ENCODE measurements at places on chromosomes 4 and X.
A peak's percentile ranks its signal among the peaks of the same experiment; 100 is the strongest.

GRCh38 chr4:155248002-155248896 is 39.8 kb downstream of the NPY2R start:
- DNase-seq: no peak

DNA sequence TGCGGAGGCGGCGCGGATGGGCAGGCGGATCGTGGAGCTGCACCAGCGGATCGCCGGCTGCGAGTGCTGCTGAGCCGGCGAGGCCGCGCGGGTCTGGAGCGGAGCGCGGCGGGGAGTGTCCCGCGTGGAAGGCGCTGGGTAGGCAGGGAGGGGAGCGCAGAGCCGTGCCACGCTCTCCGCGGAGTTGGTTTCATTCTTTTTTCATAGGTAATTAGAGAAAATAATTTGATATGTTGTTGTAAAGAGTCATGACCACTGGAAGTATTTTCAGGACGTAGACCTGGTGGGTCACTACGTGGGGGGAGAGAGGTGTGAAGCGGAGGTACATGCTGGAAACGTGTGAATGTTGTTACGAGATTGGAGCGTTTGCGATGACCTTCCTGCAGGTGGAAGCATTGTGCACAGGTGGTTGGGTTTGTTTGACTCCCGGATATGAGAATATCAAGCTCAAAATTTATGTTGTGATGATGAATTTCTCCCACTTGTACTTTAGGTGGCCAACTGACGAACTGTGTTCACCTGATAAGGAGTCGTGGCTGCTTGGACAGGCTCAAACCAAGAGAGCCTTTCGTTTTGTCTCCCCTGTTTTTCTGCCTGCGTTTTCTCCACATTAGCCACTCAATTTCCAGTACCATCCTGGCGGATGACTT is 19.1 kb upstream of the S100P start:
- no peak for DNase-seq

GRCh38 chr4:3491681-3492405 is 28.7 kb downstream of the DOK7 start:
- no peak for DNase-seq

- DNase-seq: no peak
These were observed 50.0 kb downstream of the GALNT7 start for GRCh38 chr4:173218411-173219125.

DNA sequence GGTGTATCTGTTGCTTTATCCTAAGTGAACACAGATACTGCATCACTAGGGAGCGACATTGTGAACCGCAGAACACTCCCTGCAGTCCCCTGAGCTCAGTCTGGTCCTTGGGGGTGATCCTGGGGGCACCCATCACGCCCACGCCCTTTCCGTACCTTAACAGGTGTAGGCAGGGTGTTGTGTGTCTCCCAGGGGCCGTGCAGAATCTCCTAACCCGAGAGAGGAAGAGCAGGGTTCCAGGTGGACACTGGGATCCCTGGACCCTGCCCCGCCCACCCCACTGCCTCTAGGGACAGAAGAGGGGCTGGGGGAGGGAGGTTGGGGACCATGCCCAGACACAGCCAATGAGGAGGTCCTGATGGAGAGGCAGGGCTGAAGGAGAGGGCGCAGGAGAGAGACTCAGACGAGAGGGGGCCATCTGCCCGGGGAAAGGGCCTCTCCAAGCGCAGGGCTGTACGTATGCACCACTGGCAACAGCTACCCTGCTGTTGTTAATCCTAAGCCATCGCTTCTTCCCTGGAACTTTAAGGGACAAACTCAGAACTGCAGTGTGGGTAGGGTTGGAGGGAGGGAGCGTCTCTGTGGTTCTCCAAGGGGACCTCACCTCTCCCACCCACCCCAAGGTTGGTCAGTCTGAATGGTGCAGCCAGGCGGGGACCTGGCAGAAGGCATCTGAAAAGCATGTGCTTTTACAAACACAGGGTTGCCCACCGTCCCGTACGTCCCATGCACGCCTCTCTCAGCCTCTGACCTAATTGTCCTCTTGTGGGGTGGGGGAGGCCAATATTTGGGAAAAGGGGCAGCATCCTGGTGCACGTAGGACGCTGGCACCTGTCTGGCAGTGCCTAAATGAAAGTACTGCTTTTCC is 2.5 kb downstream of the P2RY8 start:
- no peak for DNase-seq

DNA sequence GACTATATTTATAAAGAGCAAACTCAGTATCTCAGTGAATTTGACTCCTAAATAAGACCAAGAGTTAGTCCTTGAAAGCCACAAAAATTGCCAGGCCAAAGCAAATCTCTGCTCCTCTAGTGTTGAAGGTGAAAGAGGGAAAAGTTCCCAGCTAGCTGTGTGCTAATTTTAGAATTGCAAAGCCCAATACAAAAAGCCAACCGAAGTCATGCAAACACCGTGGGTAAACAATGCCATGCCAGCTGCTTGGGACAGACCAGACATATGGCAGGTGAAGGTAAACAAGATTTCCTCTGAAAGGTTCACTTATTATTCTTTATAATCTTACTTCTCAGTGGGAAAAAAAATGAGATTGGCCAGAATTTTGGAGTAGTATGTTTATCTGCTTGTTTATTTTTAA is 80.5 kb upstream of the LNX1 start:
- DNase-seq: no peak

DNA sequence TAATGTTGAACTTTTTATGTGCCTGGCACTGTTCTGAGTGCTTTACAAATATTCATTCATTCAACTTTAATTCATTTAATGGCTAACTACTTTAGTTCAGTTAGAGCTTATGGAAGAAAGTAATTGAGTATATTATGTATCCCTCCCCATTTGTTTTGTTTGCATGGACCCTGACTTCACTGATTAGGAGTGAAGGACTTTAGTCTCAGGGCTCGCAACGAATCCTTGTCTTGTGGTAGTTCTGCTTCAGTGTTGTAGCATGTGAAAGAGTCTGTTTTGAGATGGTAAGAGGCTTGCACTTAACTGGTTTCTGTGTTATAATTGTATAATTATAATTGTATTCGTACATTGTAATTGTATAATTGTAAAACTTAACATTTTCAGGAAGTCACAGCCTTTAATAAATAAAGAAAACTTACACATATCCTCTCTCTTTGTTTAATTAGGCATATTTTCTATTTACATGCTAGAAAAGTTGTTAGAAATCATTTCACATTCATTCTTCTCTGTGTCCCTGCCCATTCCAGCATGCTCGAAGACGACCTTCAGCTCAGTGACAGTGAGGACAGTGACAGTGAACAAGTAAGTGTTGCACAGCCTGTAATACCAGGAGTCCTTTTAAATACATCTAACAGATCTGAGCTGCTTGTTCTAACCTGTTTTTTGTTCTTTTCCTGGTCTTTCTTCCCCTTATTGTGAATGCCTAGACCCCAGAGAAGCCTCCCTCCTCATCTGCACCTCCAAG is 115.1 kb downstream of the KLHL8 start:
- DNase-seq: no peak

DNA sequence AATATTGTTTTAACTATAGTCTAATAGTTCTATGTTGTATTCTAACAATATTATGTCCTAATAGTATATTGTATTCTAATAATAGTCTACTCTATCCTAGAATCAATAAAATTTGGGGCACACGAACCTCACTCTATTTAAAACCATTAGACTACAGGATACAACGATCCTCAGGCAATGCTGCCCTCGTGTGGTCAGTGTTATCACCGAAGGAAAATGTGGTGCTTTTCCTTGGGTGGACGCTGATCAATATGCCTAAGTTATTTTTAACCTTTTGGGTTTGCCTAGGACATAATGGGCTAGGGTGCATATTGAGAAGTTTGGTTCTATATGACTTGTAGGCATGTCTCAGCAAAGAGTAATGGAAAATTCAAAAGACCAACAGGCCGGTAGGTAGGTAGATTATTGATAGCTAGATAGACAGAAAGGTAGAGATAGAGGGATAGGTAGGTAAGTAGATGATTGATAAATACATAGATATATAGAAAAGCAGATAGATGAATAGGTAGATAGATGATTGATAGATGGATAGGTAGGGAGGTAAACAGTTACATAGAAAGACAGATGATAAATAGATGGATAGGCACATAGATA is 75.1 kb downstream of the PRKX start:
- peak; percentile 8 for DNase-seq

GRCh38 chr4:187666697-187667494 is 328.7 kb upstream of the ZFP42 start:
- DNase-seq: no peak

DNA sequence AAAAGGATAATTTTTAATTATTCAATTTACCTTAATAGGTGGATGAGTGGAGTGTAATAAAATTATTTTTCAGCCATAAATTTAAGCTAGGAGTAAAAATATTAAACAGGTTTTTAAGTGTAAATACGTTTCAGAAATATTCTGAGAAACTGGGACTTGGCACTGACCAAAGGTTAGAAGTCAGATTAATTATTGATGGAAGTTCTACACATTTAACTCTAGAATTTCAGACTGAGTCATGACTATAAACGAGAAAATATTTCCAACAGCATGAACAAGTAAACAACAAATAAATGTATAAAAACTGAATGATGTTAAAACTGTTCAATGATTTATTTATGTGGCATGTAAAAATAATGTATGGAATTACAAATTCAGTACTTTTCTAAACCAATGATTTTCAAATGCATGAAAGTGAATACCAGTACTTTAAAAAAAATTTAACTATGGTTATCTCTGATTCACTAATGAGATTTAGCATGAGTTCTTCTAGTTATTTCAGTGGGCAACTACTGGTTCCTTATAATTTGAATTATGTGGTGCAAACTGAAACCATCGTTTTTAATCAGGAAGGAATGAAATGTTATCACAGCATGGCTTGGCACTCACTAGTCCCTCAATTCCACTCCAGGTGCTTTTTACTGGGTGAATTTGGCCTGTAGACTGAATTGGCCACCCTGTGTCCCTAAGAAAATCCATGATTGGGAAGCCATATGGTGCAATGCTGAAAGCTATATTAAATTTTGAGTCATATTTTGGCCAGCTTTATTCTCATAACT is 244.2 kb downstream of the FSTL5 start:
- no peak for DNase-seq

- no peak for DNase-seq
These were observed 723.6 kb downstream of the TRAM1L1 start for GRCh38 chr4:116361790-116362189.

- DNase-seq: no peak
These were observed 51.1 kb downstream of the MCUB start for GRCh38 chr4:109611045-109611646.

GRCh38 chr4:10033191-10033881 is 12.0 kb upstream of the SLC2A9 start:
- DNase-seq: no peak

GRCh38 chr4:94403751-94404150 is 48.0 kb upstream of the PDLIM5 start:
- no peak for DNase-seq

- no peak for DNase-seq
These were observed 159.9 kb downstream of the MGST2 start for GRCh38 chr4:139825523-139826014.

- DNase-seq: no peak
These were observed 55.2 kb downstream of the TACR3 start for GRCh38 chr4:103664436-103665075.

- no peak for DNase-seq
These were observed 68.5 kb downstream of the FAM47A start for GRCh38 chrX:34063616-34064015.

- DNase-seq: no peak
These were observed 17.4 kb downstream of the ENPP6 start for GRCh38 chr4:184200296-184200695.

GRCh38 chrX:139831675-139832456 is 101.0 kb downstream of the ATP11C start:
- DNase-seq: peak; percentile 38

DNA sequence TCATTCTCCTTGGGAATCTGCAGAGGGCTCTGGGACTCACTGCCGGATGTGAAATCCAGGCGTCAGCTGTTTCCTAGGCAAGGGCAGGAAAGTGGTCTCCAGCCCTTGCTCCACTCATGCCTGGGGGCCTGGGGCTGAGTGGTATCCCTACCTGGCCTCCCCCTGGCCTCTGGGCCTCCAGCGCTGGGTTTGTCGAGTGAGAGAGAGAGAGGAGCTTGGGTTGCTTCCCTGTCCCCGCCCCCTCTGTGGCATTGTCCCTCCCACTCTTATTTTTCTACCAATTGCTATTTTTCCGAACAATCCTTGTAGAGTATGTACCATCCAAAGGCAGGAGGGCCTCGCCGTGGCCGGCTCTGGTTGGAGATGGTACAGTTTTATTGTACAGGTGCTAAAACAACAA is 53.1 kb downstream of the ELF4 start:
- no peak for DNase-seq
